HFFc6 (cell line): ENCODE measurements at places on chromosomes 3 and 15. TPM values are rescaled to one million over a fixed set of nuclear protein-coding genes. Genes with fewer than 3 reads are reported as not detected.

GRCh38 chr15:66019826-66020398 is 150.6 kb downstream of the RAB11A start:
- H3K4me3 ChIP-seq: no peak overlapping the region
- H3K36me3 ChIP-seq: no peaks in the 10 kb centered on the region
- no peaks in the 10 kb centered on the region for H3K4me1 ChIP-seq
- peaks cover 41% of the 10 kb centered on the region for H3K27me3 ChIP-seq

DNA sequence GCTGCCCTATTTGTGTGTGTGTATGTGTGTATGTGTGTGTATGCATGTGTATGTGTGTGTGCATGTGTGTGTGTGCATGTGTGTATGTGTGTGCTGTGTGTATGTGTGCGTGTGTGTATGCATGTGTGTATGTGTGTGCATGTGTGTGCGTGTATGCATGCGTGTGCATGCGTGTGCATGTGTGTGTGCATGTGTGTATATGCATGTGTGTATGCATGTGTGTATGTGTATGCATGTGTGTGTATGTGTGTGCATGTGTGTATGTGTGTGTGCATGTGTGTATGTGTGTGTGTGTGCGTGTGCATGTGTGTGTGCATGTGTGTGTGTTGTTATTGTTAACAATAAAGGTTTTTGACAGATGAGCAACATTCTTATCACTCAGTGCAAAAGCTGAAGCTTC is 110.8 kb upstream of the HES1 start:
- H3K4me1 ChIP-seq: no peaks in the 10 kb centered on the region
- H3K27ac ChIP-seq: no peak overlapping the region
- H3K36me3 ChIP-seq: no peaks in the 10 kb centered on the region
- no peak for DNase-seq
- H3K27me3 ChIP-seq: peaks cover 43% of the 10 kb centered on the region
- H3K4me3 ChIP-seq: no peak overlapping the region

Gene ROBO2
- total RNA-seq: 0.05 to 0.36 TPM (median 0.27 TPM) in 3 replicates

Gene ARPC4
- total RNA-seq: 252 to 303 TPM (median 268 TPM) in 3 replicates

Gene ADAMTSL3
- not detected in 3 replicates for total RNA-seq

- no peaks in the 10 kb centered on the region for H3K27me3 ChIP-seq
- no peak for DNase-seq
- no peaks in the 10 kb centered on the region for H3K4me1 ChIP-seq
- peaks cover 53% of the 10 kb centered on the region for H3K36me3 ChIP-seq
Observed at GRCh38 chr15:43404130-43404529, 33.2 kb downstream of the TUBGCP4 start.

Gene GOLGA6B
- total RNA-seq: not detected in 3 replicates

DNA sequence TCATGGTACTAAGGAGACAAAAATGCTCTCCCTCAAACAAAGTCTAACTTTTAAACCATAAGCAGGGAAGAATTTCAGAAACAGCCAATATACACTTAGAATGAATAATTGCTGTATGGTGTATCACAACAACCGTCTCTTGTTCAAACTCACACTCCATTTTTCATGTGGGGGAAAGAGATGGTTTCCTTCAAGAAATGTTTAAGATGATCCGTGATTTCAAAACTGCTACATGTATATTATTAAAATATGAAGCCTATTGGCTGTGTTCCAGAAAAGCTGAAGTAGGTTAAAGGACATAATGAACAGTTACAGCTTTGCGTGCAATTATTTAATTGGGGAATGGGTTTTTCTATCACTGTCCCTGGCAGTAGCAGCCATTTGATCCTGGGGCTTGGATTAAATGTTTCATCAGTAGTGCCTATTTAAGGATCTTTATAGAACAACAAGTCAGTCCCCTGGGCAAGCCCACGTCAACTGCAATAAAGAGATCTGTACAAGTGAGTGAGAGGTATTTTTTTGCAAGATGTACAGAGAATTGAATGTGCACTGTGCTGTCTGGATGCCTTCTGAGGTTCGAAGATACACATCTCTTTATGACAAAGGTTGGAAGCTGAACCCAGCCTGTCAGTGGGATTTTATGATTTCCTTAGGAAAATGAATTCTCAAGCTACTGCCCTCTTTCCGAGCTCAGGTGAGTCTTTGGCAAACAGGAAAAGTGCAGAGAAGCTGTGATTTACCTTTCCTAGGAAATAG is 337.2 kb upstream of the RARB start:
- no peaks in the 10 kb centered on the region for H3K4me1 ChIP-seq
- H3K36me3 ChIP-seq: no peaks in the 10 kb centered on the region
- H3K27me3 ChIP-seq: no peaks in the 10 kb centered on the region
- no peak overlapping the region for H3K27ac ChIP-seq

- no peaks in the 10 kb centered on the region for H3K36me3 ChIP-seq
- DNase-seq: no peak
- peaks cover 22% of the 10 kb centered on the region for H3K4me1 ChIP-seq
- H3K27me3 ChIP-seq: peaks cover 10% of the 10 kb centered on the region
Observed at GRCh38 chr3:15903759-15904720, 106.3 kb upstream of the ANKRD28 start.

DNA sequence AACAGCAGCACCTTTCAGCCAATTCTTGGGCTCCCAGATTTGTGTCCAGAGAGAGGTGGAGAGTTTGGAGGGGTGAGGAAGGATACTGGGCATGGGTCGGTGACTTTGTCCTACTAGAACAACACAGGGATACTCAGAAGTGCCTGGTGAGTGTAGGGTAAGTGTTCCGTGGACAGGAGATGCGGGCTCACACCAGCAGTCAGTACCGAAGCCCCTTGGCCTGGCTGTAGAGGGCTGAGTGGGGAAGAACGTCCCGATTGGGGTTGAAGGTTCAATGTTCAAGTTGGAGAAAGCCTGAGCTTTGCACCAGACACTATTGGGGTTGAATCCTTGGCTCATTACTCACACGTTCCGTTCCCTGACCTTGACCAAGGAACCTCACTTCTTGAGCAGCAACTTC is 40.8 kb upstream of the SLC6A11 start:
- no peaks in the 10 kb centered on the region for H3K36me3 ChIP-seq

- peak overlapping the region; percentile 92 for H3K4me3 ChIP-seq
- H3K27me3 ChIP-seq: no peaks in the 10 kb centered on the region; the same call in 1 of the 2 replicates
- DNase-seq: peak; percentile 65
- H3K36me3 ChIP-seq: no peaks in the 10 kb centered on the region
Observed at GRCh38 chr15:76903251-76903681, 1.9 kb downstream of the SCAPER start.

- DNase-seq: no peak
- H3K27ac ChIP-seq: no peak overlapping the region
- no peak overlapping the region for H3K4me3 ChIP-seq
- H3K4me1 ChIP-seq: no peaks in the 10 kb centered on the region
- H3K36me3 ChIP-seq: no peaks in the 10 kb centered on the region
Observed at GRCh38 chr3:95798628-95799027, 1015.8 kb upstream of the EPHA6 start.

DNA sequence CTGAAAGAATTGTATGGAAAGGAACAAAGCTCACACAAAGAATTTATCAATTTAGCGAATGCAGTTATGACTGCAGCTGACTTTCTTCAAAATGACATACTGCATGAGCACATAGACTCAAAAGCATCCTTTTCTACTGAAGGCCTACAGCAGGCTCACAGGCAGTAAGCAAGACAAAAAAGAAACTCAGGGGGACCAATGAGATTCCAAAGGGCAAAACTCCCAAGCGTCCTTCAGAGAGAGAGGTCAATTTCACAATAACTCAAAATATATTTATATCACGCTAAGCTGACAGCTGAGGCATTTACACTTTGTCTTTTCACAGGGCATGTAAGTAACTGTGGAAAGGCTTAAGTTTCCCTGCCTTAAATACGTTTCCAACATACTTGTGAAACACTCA is 427.9 kb upstream of the RASGRP1 start:
- no peaks in the 10 kb centered on the region for H3K36me3 ChIP-seq
- H3K4me1 ChIP-seq: peaks cover 85% of the 10 kb centered on the region
- no peaks in the 10 kb centered on the region; the same call in 1 of the 2 replicates for H3K27me3 ChIP-seq

Gene ADAMTS7
- 0.39 and 0.54 TPM in 2 replicates for total RNA-seq

Gene IQCH
- 1.5 to 1.6 TPM (median 1.6 TPM) in 3 replicates for total RNA-seq

- no peaks in the 10 kb centered on the region for H3K4me1 ChIP-seq
- peaks cover 6% of the 10 kb centered on the region; the same call in 1 of the 2 replicates for H3K36me3 ChIP-seq
- peaks cover 6% of the 10 kb centered on the region; the same call in 1 of the 2 replicates for H3K27me3 ChIP-seq
Observed at GRCh38 chr3:143812481-143812880, 35.8 kb downstream of the SLC9A9 start.

Gene TMEM212
- not detected in 2 replicates for total RNA-seq

Gene GOLGB1
- 34.7 to 43.9 TPM (median 36.7 TPM) in 3 replicates for total RNA-seq

GRCh38 chr3:171833789-171834460 is 9.2 kb upstream of the TMEM212 start:
- H3K36me3 ChIP-seq: no peaks in the 10 kb centered on the region
- H3K27me3 ChIP-seq: no peaks in the 10 kb centered on the region
- peaks cover 64% of the 10 kb centered on the region for H3K4me1 ChIP-seq
- DNase-seq: peak; percentile 43
- no peak overlapping the region; the same call in 1 of the 2 replicates for H3K4me3 ChIP-seq

DNA sequence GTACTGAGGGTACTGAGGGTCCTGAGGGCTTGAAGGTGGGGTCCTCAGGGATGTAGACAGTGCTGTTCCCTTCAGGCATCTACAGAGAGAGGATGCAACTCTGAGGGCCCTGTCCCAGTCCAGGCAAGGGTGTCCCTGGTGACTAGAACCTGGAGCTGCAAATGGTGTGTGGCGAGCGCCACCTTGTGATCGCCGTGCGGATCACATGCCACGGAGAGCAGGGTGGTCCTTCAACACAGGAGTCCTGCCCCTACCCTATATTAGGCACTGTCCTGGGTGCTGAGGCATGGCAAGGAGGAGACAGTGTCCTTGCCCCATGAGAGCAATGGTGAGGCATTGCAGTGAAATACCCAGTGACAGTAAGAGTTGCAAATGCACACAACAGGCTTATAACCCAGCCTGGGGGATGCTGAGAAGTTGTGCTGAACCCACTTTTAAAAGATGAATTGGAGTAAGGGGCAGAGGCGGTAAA is 23.6 kb downstream of the RHCG start:
- H3K36me3 ChIP-seq: no peaks in the 10 kb centered on the region
- H3K27me3 ChIP-seq: peaks cover 36% of the 10 kb centered on the region
- DNase-seq: peak; percentile 70
- H3K27ac ChIP-seq: no peak overlapping the region

- DNase-seq: no peak
- H3K4me3 ChIP-seq: no peak overlapping the region
- peaks cover 39% of the 10 kb centered on the region for H3K27me3 ChIP-seq
- no peak overlapping the region for H3K27ac ChIP-seq
- H3K4me1 ChIP-seq: no peaks in the 10 kb centered on the region
- H3K36me3 ChIP-seq: no peaks in the 10 kb centered on the region
Observed at GRCh38 chr3:194212161-194212844, 76.4 kb downstream of the HES1 start.

DNA sequence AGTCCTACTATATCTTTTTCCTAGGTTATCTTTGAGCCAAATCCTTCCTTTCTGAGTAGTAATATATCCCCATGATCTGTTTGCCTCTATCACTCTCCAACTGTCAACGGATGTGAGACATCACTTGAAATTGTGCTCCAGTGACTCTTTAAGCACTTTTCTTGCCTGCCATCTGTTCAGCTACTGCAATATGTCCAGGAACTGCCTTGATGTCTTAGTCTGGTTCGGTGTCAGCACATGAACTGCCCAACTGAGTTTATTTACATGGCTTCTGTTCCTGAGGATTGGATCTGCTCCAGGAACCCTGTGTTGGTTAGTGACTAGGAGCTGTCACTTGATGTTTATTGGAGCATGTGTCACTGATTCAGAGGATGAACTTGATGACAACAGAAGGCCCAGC is 116.5 kb downstream of the SLC9A9 start:
- H3K27me3 ChIP-seq: peaks cover 3% of the 10 kb centered on the region; the same call in 1 of the 2 replicates
- no peak overlapping the region for H3K4me3 ChIP-seq
- no peak overlapping the region for H3K27ac ChIP-seq
- H3K4me1 ChIP-seq: no peaks in the 10 kb centered on the region

- DNase-seq: no peak
- no peak overlapping the region for H3K4me3 ChIP-seq
- no peaks in the 10 kb centered on the region for H3K36me3 ChIP-seq
- H3K27ac ChIP-seq: no peak overlapping the region
- H3K4me1 ChIP-seq: peaks cover 17% of the 10 kb centered on the region
Observed at GRCh38 chr3:66355394-66355793, 134.6 kb downstream of the SLC25A26 start.

Gene MFAP1
- total RNA-seq: 25.3 to 28.9 TPM (median 25.5 TPM) in 3 replicates

Gene SCG5
- total RNA-seq: 2.6 and 4.2 TPM in 2 replicates

Gene SLC22A14
- not detected in 3 replicates for total RNA-seq

Gene PRKCI
- 27.7 to 28.0 TPM (median 27.8 TPM) in 3 replicates for total RNA-seq

DNA sequence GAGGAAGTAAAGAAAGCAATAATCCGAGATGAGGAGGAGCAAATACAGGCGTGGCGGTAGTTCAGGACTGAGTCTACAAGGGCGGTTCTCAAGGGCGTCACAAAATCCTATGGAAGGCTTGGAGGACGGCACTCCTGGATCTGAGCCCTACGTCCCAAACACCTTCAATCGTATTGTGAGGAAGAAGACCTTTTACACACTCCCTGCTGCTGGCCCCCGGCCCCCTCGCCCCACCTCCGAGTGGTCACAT is 747 bp downstream of the PLD1 start:
- H3K4me1 ChIP-seq: peaks cover 72% of the 10 kb centered on the region
- peak overlapping the region; percentile 86 for H3K4me3 ChIP-seq
- no peaks in the 10 kb centered on the region for H3K36me3 ChIP-seq
- no peaks in the 10 kb centered on the region; the same call in 1 of the 2 replicates for H3K27me3 ChIP-seq

Gene GP9
- not detected in 3 replicates for total RNA-seq

Gene GP5
- 0.05 TPM in 1 of 3 replicates, not detected in the others for total RNA-seq

Gene CCK
- not detected in 3 replicates for total RNA-seq

DNA sequence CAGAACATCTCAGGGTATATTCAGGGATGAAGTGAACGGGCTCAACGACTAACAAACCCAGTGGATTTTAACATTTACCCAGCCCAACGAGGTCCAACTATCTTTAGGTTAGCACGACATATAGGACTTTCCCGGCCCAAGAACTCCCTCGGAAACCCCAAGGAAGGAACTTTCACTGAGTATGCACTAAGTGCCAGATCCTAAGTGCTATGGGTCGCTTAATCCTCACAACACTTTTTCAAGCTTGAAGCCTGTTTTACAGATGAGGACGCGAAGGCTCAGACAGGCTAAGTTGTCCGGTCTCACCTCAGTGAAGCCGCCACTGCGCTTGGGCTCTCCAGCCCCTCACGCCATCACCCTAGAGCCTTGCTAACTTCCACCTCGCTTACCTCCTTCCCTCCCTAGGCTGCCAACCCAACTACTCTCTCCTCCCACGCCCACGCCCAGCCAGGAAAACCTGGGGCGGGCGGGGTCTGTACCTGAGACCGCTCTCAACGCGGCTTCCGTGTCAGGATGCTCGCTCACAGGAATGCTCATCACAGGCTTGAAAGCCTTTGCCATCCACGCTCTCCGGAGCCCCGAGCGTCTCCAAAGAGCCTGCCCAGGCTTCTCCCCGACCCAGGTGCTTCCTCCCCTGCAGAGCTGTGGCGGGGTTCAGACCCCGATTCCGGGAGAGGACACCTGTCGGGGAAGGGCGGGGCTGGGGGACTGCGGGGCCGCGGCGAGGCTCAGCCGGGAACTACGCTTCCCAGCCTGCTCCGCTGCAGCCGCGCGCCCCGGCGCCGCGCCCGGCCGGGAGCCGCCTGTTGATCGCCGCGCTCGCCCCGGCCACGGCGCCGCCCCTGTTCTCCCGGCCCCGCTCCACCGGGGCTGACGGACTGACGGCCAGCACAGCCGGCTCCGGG is at the start of gene TMOD2:
TMOD2 (plus strand) TSS at position 806 of the 905 bp plus-strand sequence. CDS start 14,845 bp downstream, outside the sequence.
- DNase-seq: no peak

Gene GPR15
- total RNA-seq: not detected in 3 replicates

- no peaks in the 10 kb centered on the region; the same call in 1 of the 2 replicates for H3K27me3 ChIP-seq
- no peak for DNase-seq
- H3K27ac ChIP-seq: no peak overlapping the region
- no peak overlapping the region for H3K4me3 ChIP-seq
- H3K4me1 ChIP-seq: peaks cover 43% of the 10 kb centered on the region
- H3K36me3 ChIP-seq: no peaks in the 10 kb centered on the region
Observed at GRCh38 chr15:31100738-31101137, 787 bp downstream of the TRPM1 start.

GRCh38 chr3:130433306-130433705 is 83.7 kb upstream of the COL6A6 start:
- H3K27ac ChIP-seq: no peak overlapping the region
- H3K27me3 ChIP-seq: no peaks in the 10 kb centered on the region; the same call in none of the 2 replicates
- H3K4me1 ChIP-seq: no peaks in the 10 kb centered on the region

Gene PYGO1
- 8.2 to 9.4 TPM (median 8.7 TPM) in 3 replicates for total RNA-seq
